ENCODE measurements at places on chromosomes 1 and 21.

GRCh38 chr21:38325731-38326420 lies 69.1 kb downstream of the KCNJ15 start:
- DNase-seq = no peak

DNA sequence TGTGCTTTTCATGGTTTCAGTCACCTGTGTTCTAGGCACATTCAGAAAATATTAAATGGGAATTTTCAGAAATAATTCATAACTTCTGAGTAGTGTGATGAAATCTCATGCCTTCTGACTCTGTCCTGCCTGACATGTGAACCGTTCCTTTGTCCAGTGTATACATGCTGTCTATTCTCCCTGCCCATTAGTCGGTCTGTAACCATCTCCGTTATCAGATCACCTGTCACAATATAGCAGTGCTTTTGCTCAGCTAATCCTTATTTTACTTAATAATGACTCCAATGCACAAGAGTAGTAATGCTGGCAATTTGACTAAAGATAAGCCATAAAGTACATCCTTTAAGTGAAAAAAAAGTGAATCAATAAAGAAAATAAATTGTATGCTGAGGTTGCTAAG lies 597.5 kb downstream of the BRINP3 start:
- DNase-seq = no peak

GRCh38 chr1:32719681-32720275 lies 17.2 kb upstream of the SYNC start:
- DNase-seq = no peak

DNA sequence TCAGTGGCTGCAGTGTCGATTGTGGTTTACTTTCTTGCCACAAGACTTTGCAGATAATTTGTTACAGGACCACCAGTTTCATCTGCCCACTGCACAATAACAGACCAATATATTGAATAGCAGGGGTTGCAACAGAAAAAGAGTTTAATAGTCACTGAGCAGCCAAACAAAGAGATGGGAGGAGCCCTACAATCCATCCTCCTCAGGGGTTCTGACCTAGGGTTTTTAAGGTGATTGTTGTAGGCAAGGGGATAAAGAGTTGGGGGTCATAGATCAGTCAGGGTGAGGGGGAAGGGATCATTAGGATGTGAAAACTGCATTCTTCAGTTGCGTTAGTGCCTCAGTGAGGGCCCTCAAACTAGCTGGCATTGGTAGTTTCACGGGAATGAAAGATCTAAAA lies 110.7 kb upstream of the OLFM3 start:
- no peak for DNase-seq

- DNase-seq = no peak
These were observed 297.9 kb downstream of the PCP4 start for GRCh38 chr21:40164905-40165772.

DNA sequence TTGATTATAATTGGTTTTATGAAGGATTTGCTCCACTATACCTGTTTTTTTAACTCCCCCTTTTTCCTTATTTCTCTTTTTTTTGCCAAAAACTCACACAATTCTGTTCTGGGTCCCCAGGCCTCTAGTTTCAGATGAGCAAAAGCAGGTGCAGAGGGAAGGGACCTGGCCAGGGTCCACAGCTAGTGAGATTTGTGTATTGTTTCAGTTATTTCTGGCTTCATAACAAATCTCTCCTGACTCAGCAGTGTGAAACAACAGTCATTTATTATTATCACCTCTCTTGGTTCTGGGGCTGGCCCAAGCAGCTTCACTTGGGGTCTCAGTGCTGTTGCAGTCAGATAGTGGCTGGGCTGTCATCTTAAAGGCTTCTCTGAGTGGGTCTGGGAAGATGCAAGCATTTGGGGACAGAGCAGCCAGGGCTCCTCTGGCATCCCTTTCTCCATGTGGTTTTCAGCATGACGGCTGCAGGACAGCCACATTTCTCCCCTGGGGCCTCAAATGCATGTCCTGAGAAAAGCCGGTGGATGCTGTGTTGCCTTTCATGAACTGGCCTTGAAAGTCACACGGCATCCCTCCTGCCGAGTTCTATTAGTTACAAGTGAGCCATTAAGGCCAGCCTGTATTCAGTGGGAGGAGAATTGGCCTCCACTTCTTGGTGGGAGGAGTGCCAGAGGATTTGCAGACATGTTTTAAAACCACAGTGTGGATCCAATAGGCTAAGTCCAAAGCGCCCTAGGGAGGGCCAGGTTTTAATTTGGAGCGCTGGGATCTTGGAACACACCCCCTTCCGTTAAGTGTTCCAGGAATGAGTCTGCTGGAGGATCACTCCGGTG lies 137.1 kb downstream of the CAMTA1 start:
- DNase-seq = no peak

- peak; percentile 33 for DNase-seq
These were observed 667 bp downstream of the TMEM50B start for GRCh38 chr21:33478935-33479678.

DNA sequence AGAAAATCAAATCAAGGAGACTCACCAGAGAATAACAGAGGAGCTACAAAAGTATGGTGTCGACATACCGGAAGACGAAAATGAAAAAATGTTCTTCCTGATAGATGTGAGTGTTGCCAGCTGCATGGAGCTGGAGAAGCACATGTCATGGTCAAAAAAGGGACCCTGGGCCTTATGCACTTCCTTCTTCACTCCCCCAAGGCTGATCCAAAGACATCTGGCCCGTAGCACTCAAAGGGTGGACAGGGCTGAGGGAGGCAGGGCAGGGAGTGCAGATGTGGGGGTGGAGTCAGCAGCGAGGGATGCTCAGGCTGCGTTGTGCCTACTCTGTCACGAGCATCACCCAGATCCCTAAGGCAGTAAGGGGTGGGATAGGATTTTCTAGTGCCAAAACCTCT lies 19.4 kb downstream of the MX1 start:
- DNase-seq = no peak

- DNase-seq = no peak
These were observed 5.8 kb downstream of the INKA2 start for GRCh38 chr1:111733183-111733991.

GRCh38 chr1:62068416-62068843 lies 126.2 kb upstream of the L1TD1 start:
- no peak for DNase-seq
